ENCODE measurements at places on chromosomes 7 and 10. TPM values are rescaled to one million over a fixed set of nuclear protein-coding genes. Genes with fewer than 3 reads are reported as not detected.

The GRID2IP gene
- total RNA-seq: not detected

The ALKBH4 gene
- total RNA-seq: 17.4 TPM

The ASZ1 gene
- total RNA-seq: not detected

The CPVL gene
- 0.66 TPM for total RNA-seq

The ITIH5 gene
- total RNA-seq: 2.8 TPM

The GSTO2 gene
- 3.8 TPM for total RNA-seq

The FAM13C gene
- total RNA-seq: 3.3 TPM

The ATOH7 gene
- total RNA-seq: not detected

The AS3MT gene
- total RNA-seq: 7.6 TPM

The ZNF467 gene
- total RNA-seq: 0.73 TPM

All from smooth muscle cell of trachea (primary cell).